ENCODE measurements at places on chromosomes 1 and 21.

- DNase-seq: no peak
Measured at GRCh38 chr1:53076165-53076564, 14.2 kb downstream of the PODN start.

- DNase-seq: no peak
Measured at GRCh38 chr1:33583567-33583966, 111.1 kb downstream of the ZSCAN20 start.

DNA sequence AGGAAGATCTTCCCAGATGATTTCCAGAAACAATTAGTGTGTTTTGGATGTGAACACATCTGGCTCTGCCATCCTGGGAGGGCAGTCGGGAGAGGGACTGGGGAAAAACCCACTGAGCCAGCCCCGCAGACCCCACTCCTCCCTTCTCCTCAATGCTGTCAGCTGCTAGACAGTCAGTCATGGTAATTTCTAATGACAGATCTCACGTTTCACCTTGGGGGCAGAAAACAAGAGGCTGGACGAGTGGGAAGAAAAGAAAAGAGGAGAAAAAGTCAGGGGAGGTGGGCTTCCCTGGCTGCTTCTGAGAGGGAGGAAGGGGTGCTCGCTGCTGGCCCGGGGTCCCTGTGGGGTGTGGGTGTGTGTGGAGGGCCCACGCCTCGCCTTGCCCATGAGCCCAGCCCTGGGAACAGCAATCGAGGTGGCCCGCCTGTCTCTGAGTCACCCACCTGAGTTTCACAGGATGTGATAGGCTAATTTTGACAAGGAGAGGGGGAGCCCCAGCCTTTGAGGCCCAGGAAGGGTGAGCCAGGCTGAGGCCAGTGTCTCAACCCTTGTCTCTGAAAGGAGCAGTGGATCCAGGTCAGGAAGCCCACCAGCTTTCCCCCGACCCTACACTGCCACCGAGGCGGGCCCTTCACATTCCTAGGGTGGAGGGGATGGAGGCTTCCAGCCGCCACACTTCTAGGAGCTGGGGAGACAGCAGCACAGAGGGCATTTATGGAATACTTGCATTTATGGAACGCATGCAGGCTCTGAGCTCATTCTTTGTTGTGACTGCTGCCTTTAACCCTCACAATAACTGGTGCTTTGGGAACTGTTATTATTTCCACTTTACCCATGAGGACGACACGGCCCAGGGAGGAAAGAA lies 49.1 kb upstream of the IFNLR1 start:
- no peak for DNase-seq

DNA sequence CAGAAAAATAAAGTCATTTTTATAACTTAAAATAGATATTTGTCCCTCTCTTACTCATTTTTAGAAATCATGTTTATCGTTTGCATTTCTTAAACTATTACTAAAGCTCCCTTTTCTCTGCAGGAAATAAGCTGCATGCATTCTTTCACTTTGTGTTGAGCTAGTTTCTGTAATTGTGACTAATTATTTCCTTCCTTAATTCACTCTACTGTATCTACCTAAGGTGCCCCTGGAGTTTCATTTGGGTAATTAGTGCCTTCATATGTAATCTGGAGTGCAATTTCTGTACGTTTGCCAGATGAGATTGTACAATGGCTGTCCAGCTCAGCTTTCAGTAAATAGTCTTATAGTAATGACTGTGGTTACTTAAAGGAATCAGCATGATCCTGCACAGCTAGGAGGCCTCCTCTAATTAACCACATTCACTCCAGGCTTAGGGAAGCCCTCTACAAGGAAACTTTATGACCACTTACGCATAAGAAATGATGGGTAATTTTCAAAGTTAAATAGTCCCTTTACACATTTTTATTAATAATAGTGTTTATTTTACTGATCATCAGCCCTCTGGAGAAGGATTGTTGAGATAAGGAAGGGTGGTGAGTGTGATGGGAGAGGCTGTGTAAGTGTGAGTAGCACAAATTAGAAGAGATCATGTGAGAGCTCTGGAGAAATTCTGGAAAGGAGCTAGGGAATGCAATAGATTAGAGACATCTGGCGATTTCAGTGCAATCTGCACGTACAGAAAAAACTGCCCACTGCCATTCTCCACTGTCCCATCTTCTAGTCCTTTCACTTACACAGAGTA lies 86.8 kb downstream of the LRRC8C start:
- no peak for DNase-seq

Measured in activated CD8-positive, alpha-beta memory T cell treated with anti-CD3 and anti-CD28 coated beads for 1 hour (primary cell).